NCI-H524 (cell line): ENCODE measurements at places on chromosomes 1 and 21.

- peak; percentile 53 for DNase-seq
These were observed 13.1 kb downstream of the MAP1LC3C start for GRCh38 chr1:241985787-241986186.

GRCh38 chr1:15543251-15543588, 16.6 kb downstream of the DNAJC16 start:
- DNase-seq: no peak

- no peak for DNase-seq
These were observed 23.8 kb downstream of the RIMS3 start for GRCh38 chr1:40641601-40642242.

- no peak for DNase-seq
These were observed 1.0 kb upstream of the NIBAN1 start for GRCh38 chr1:184975208-184975870.

DNA sequence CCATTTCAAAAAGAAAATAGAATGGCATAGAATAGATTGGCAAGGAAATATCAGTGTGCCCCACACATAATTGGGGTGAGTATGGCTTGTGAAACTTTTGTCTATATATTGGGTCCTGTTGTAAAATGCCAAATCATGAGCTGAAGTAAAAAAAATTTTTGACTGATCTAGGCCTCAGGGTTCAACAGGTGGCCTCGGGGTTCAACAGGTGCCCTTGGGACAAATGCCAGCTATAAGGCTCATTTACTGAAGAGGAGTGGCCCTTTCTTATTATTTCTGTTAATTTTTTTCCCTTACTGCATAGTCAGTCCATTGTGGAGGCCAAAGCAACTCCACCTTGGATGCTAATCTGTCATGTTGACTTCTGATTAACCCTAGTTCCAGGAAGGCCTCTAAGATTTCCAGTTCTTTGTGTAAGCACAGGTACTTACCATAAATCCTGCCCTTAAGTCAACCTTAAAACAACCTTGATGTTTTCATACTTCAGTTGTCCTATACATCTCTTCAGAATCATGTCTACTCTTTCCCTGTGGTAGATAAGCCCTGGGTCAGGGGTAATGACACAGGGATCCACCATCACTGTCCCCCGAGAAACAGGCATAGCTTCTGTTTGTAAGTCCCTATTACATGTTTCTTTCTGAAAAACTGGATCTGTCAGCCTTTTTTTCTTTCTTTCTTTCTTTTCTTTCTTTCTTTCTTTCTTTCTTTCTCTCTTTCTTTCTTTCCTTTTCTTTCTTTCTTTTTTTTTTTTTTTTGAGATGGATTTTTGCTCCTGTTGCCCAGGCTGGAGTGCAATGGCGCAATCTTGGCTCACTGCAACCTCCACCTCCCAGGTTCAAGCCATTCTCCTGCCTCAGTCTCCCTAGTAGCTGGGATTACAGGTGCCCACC, 16.6 kb upstream of the KDF1 start:
- DNase-seq: no peak

DNA sequence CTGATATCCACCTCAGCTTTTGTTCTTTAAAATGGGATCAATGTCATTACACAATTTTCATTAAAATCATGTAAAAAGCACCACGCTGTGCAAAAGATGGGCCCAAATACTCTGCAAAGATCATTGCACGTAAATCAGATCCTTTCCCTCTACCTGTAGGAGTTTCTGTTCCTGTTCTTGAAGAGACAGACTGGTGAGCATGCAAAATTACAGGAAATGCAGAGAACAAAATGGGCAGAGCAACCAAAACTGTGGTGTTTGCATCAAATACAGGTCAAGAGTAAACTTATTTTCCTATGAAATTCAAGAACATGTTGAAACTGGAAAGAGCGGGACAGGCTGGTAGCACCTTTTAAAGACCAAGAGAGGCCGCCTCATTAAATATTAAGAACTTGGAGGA, 294.9 kb upstream of the ADGRL2 start:
- no peak for DNase-seq

DNA sequence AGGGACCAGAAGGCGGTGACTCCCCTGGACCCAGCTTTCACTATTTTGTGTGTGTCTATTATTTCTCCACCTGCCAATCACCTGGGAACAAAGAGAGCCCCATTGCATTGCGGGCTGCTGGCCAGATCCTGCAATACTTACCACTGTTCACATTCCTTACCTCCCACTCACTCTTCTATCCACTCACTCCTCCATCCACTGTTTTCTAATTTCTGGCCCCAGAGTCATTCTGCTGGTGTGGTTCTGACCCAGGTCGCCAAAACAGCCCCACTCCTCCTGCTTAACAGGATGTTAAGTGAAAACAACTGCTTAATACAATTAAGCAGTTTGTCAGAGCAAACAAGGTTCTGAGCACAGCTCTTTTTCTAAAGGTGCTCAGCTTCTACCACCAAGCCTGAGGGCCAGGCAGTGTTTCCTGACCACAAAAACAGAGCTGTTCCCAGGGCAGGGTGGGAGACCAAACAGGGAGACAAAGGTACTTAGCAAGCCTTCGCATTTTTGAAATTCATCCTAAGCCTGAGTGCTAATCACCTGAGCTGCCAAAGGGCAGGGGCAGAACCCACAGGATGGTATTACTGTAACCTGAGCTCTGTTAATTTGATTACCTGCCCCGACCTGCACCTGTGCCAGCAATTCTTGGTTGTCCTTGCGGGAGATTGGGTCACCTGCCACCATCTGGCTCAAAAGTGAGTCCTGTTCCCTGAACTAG, 38.5 kb upstream of the EFCAB14 start:
- no peak for DNase-seq

GRCh38 chr21:45080639-45081414, 6.4 kb downstream of the ADARB1 start:
- DNase-seq: no peak

GRCh38 chr1:229117664-229118300, 153.1 kb upstream of the RAB4A start:
- DNase-seq: no peak

DNA sequence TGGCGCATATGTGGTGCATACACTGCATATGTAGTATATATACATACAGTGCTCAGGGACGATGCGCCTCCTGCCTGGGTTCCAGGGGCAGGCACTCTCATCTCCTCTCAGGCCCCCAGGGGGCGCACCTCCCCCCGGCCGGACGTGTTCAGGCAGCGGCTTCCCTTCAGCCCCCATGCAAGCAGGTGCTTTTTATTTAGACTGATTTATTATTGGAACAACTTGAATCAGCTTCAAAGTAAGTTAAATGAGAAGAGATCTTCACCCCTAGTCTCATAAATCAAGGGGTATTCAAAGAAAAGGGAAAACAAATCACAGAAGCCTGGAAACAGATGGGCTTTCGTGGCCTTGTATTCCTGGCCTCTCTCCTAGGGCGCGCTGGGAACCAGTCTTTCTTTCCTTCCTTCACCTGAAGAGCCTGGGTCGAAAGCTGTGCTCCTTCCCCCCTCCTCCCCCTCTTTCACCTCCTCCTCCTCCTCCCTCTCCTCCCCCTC, 64.6 kb downstream of the UBIAD1 start:
- DNase-seq: peak; percentile 69

DNA sequence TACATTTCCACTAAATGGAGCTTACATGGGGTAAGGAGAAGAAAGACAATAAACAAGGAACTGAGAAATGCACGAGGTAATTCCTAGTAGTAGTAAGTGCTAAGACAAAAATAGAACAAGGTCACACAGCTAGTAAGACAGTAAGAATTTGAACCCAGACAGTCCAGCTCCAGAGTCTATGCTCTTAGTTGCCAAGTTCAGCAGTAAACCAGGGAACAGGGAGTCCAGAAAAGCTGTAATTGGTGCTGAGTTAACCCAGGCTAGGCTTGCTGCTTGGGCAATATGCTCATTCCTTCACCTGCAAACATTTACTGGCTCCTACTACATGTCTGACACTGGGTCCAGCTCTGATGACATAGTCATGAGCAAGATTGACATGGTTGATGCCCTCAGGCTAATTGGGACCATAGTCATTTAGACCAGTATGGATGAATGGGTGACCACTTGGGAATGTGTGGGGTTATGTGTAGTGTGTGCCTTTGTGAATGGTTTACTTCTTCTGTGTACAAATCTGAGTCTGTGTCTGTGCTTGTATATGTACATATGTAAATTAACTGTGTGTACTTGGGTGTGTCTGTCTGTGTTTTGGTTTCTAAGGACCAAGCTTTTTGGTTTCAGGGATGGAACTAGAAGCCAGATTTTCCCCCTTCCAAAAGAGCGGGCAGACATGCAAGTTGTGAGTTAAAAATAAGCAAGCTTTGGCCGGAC, 2.0 kb downstream of the GPX7 start:
- DNase-seq: no peak

- no peak for DNase-seq
These were observed 30.2 kb downstream of the EYA3 start for GRCh38 chr1:28058168-28058567.

DNA sequence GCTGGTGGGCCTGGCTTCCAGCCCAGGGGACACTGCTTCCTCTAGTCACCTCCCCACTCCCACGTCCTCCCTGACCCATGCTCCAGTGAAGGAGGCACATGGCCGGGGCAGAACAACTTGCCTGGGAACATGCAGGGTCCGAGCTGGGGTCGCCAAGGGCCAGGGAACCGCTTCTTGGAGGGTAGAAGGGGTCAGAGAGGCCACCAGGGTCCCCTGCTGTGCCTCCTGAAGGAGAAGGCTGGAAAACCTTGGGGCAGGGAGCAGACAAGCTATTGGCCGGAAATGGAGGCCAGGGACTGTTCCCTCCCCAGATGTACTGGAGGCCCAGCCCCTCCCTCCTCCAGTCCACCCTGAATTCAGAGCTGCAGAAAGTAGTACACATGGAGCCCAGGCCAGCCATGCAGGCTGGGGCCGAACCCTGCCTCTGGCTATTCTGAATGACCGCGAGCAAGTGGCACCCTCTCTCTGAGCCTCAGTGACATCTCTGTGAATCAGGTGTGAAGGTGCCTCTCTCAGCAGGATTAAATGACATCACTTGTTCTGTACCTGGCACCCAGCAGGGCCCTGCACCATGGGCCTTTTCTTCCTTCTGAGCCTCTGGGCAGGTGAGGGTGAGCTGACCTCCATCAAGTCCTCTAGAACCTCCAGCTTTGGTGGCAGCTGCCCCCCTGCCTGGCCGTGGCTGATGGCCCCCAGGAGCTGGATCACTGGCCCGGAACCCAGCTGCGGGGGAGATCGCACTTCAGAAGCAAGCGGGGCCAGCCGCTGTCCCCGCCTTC, 15.7 kb downstream of the SPOCD1 start:
- no peak for DNase-seq
